ENCODE measurements at places on chromosomes 5 and 9. TPM values are rescaled to one million over a fixed set of nuclear protein-coding genes. Genes with fewer than 3 reads are reported as not detected.
A peak's percentile ranks its signal among the peaks of the same experiment; 100 is the strongest.

DNA sequence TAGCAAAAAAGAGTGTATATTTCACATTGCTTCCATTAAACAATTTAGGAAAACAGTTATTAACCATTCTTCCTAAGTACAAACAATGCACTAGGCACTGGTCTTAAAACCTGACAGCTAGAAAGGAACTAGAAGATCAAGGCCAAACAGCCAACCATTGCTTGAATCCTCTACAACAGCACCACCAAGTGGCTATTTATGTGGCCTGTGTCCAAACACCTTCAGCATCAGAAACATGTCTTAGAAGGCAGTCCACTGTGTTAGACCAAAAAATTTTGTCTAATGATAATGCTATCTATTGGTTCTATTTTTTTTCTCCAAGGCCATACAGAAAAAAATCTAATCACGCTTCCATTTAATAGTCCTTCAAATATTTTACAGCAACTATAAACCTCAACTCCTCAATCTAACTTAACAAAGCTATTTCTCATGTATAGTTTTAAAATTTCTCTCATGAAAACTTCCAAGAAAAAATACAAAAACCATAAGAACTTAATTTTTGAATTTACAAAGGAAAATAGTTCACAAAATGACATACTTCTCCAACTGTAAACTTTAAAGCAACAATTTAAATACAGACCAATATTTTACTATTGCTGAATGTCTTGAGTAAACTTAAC, 36.1 kb downstream of the CAAP1 start:
- no peak for DNase-seq

- DNase-seq = peak; percentile 32
These were observed 129.2 kb downstream of the BOD1 start for GRCh38 chr5:173487300-173487699.

GABRA1 gene
- total RNA-seq = not detected

GRCh38 chr9:128434340-128434739, 13.7 kb downstream of the CERCAM start:
- no peak for DNase-seq

GRCh38 chr9:117488659-117489058, 73.8 kb upstream of the ASTN2 start:
- no peak for DNase-seq

GRCh38 chr9:34601937-34602573, 9.8 kb downstream of the RPP25L start:
- no peak for DNase-seq

HINT2 gene
- total RNA-seq = 24.1 TPM

NR5A1 gene
- total RNA-seq = 1.2 TPM

IL3 gene
- total RNA-seq = not detected

- DNase-seq = no peak
These were observed 351.9 kb downstream of the NFIB start for GRCh38 chr9:13962006-13962405.

SOX30 gene
- not detected for total RNA-seq

DNA sequence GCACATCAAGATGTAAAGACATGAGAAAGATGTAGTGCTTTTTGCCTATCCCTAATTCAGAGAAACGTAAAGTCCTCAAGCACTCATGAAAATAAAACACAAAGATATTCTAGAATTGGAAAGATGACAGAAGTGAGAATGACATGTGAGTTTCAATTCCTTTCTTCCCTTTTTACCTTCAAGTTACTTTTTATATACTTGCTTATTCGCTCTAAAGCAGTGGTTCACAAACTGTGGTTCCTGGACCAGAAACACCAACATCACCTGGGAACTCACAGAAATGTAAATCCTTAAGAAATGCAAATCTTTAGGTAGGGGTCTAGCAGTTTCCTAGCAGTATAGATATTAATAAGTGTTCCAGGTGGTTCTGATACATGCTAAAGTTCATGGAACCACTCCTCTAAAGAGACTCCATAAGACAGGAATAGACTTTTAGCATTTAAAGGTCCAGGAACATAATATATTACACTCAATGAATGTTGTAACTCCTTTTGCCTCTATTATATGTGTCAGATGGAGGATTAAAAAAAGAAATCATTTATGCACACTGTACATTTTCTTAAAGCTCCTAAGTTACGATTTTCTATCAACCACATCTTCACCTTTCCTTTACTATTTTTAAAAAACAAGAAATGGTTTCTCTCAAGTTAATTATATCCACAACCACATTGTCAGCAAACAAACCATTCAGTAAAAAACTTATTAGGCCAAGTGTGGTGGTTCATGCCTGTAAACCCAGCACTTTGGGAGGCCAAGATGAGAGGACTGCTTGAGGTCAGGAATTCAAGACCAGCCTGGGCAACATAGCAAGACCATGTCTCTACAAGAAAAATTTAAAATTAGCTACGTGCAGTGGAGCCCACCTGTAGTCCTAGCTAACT, 39.9 kb downstream of the ERP44 start:
- DNase-seq = no peak

- DNase-seq = no peak
These were observed 129.0 kb downstream of the DAB2IP start for GRCh38 chr9:121780177-121781040.

DNA sequence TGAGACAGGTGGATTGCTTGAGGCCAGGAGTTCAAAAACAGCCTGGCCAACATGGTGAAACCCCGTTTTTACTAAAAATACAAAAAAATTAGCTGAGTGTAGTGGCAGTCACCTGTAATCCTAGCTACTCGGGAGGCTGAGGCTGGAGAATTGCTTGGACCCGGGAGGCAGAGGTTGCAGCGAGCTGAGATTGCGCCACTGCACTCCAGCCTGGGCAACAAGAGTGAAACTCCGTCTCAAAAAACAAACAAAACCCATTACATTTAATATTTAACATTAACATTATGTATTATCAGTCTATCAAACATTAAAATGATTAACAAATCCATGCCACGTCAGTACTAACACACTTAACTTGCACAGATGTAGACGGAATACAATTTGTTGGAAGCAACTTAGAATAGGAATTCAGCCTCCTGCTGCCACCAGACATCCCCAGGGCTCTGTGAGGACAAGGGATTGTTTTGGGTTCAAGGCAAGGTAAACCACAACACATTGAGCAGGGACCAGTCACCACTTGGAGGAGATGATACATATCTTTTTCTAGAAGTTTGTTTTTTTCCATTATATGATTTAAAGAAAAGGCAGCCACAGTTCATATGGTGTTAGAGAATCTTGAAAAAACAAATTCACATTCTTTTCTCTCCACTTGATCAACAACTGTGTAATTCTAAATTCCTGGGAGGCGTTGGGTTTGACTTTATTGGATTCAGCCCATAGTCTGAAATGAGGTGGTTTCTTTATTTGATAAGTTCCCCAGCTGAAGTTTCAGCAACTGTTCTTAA, 104.1 kb upstream of the BASP1 start:
- no peak for DNase-seq

DNA sequence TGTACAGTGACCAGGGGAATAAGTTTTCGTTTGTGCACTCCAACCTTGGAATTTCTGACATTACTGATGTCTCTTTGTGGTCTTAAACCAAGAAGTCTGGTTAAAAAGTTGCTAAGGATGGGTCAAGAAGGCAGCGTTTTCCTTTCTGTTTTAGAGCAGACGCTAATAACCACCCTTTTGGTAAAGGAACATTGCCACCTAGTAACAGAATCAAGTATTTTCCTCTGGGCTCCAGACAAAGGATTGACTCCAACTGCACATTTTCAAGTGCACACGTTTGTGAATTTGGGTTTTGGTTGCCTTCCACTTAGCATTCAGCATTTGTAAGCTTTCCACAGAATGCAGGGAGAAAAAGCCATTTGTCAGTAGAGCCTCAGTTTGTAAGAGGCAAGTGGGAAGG, 22.2 kb upstream of the CEP78 start:
- no peak for DNase-seq

NXNL2 gene
- total RNA-seq = 2.5 TPM

- no peak for DNase-seq
These were observed 6.2 kb downstream of the PIP5K1B start for GRCh38 chr9:68711281-68711680.

PIP5KL1 gene
- total RNA-seq = 10.3 TPM

GRCh38 chr5:138772986-138773594, 19.9 kb downstream of the CTNNA1 start:
- no peak for DNase-seq

DNA sequence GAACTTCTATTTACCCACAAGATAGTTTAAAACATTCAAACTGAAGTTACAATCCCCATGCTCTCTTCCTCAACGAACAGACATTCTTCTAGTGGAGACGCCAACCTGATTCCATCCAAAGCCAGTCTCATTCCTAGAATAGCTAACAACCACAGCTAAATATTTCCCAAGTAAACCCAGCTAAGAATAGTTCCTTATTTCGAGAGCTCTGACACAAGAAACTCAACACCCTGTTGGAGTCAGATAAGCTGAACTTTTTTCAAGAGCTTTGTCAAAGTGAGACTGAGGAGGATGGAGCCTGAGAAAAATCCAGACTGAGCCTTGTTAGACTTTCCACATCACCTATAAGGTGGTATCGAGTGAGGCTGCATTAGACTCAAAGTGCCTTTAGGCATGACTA, 56.7 kb upstream of the RPS23 start:
- DNase-seq = peak; percentile 69

Measured in vagina (tissue), 2 donors.